Gastrocnemius medialis (tissue), 4 donors: ENCODE measurements at places on chromosomes 4 and X.

DNA sequence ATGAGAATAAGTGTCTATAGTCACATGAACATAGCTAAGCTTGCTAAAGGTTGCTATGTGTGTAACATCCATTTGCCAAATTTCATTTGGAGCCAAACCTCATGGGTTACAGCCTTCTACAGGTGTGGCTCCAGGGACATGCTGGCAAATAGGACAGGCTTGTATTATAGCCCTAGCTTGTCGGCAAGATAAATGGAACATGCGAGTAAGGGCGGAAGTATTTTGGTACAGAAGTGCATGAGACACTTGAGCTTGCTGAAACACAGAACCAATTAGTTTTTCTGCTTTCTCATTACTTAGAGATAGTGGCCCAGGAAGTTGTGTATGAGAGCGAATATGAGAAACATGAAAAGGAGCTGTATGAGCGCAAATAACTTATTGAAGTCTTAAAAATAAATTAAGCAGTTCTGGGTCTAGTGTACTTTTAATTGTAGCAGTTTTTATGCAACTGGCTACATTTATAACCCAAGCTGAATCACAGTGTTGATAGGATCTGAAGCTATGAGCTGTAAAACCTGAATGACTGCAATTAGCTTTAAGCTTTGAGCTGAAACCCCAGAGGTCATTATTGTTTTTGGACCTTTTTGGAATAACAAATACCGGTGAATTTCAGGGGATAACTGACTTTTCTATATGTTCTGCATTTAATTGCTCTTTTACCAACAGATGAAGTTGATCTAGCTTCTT is 64.6 kb downstream of the KDM5C start:
- peak; percentile 25 for DNase-seq

DNA sequence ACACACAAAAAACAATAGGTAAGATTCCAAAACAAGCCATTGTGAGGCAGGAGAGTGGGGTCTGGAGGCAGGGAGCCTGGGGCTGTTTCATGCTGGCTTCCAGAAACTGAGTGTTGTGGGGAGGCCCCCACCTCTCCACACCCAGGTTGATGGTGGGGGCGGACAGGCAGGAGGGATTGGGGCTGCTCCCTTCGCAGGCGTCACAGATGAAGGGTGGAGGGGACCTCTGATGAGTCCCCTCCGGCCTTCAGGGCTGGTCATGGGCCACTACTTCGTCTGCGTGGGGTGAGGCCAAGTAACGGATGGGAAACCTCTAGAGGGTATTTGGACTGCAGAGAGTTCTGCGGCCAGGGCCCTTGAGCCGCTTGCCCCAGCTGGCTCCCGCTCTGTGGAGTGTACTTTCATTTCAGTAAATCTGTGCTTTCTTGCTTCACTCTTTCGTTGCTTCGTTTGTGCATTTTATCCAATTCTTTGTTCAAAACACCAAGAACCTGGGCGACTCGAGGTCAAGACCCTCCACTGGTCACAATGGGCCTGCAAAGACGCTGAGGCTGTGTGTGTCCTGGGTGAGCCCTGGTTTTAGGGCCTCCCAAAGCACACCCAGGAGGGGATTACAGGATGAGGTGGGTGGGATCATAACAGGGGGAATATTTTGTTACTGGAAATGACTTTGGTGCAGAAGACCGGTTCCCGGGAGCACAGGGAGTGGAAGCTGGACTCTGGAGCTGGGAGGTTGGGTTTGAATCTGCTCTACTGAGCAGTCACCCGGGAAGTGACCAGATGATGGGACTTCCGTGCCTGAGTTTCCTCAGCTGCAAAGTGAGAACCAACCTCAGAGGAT is 83.7 kb upstream of the ADRA2C start:
- peak; percentile 6 for DNase-seq

DNA sequence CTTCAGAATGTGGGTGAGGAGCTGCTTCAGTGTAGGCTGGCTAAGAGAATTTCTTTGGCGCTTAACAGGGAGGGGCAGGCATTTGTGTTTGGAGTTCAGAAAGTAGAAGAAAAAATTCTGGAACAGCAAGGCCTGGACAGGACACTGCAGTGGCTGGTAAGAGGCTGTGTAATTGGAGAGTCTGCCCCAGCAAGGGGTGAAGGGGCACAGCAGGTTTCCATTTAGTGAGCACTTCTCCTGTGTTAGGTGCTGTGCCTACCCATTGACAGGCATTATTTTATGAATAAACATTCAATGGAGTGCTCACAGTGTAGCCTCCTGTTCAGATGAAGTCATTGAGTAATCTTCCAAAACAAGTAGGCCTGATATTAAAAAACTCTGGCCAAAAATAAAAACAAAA is 10.7 kb upstream of the CPE start:
- no peak for DNase-seq

GRCh38 chrX:20248592-20249192 is 18.0 kb downstream of the RPS6KA3 start:
- DNase-seq: no peak

GRCh38 chr4:122716825-122717448 is 15.6 kb upstream of the BBS12 start:
- DNase-seq: peak; percentile 18

DNA sequence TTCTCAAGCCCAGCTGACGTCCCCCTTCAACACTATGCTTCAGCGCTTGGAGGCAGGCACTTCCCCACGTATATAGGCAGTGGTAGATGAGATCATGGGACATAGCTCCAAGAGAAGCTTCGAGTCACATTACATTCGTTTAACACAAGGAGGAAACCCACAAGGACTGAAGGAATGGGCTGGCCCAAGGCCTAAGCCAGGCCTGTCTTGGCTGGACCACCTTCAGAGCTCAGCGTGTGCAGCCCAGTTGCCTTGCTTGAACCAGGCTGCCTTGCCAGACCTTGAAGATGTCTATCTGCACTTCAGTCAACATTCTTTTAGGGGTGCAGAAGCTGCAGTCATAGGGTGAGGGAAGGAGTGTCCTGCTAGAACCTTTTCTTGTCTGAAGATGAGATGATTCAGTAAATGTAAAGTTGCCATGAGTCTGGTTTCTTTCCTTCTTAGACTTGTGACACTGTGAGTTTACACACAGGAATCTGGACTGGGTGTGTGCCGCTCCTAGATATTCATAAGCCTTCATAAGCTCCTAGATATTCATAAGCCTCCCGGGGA is 144.1 kb upstream of the RBPJ start:
- DNase-seq: no peak

DNA sequence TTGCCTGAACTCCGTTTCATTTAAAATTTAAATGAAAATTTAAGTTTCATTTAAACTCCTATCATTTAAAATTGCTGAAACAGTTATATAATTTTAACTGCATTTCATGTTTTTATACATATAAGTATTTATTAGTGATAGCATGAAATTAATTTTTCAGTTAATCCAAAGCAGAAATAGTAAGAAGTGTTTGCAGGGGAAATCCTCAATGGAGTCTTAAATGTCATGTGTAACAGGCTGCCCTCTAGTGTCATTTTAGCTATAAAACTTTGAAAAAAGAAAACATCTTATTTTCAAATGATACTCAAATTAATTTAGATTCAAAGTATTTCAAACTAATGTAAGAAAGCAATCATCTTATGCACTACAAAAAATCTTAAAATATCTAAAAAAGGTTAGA is 27.2 kb downstream of the TAPT1 start:
- DNase-seq: no peak

- no peak for DNase-seq
These were observed 120.0 kb downstream of the PDLIM5 start for GRCh38 chr4:94571715-94572114.

DNA sequence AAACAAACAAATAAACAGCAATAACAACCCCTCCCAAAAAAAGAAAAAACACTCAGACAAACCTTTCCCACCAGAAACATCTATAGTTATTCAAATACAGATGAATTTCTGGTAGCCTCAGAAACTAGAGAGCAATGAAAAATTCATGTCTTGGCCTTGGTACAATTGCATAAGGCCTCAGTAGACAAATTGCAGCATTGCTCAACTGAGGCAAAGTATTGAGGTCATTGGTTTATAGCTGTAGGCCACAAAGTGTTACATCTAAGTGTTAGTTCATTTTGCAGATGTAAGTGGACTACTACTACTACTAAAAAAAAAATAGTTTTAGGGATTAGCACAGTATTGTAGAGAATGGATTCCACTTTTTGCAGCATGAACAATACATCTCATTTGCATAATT is 2268.3 kb downstream of the ARAP2 start:
- no peak for DNase-seq

GRCh38 chr4:183469285-183469684 is 24.8 kb downstream of the CDKN2AIP start:
- no peak for DNase-seq
